NCI-H345 (cell line): ENCODE measurements at places on chromosomes 2 and 18.

- no peak for DNase-seq
Observed at GRCh38 chr2:120751553-120751952, 15.9 kb downstream of the GLI2 start.

- no peak for DNase-seq
Observed at GRCh38 chr2:15485949-15486348, 75.2 kb downstream of the NBAS start.

DNA sequence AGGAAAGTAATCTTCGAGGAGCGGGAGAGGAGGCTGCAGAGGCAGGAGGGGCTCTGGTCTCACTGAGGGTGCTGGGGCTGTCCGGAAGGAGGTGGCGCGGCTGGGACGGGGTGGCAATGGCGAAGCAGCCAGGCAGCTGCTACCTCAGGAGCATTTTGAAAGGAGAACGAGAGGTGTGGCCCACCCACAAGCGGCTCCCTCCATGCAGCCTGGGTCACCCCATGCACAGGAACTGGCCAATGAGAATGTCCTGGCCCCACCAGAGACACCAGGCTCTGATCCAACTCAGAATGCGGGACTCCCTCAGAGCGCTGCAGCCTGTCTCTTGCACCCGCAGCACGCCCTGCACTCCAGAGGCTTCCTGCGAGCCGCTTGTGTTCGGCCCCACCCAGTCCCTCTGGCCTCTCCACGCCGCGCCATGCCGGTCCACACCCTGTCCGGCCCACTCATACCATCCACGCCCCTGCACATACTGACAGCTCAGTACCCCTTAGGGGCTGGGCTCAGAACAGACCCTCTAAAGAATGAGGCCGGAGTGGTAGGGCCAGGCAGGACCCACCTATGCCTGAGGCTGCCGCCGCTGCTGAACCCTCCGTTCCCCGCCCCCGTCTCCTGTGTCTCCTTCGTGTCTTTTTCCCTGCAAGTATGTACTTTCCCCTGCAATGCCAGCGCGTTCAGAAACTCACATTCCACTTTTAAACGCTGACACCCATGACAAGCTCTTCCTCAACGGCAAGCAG lies 6.4 kb upstream of the BOK start:
- DNase-seq: no peak

- DNase-seq: no peak
Observed at GRCh38 chr2:231436957-231437356, 27.3 kb downstream of the NCL start.

DNA sequence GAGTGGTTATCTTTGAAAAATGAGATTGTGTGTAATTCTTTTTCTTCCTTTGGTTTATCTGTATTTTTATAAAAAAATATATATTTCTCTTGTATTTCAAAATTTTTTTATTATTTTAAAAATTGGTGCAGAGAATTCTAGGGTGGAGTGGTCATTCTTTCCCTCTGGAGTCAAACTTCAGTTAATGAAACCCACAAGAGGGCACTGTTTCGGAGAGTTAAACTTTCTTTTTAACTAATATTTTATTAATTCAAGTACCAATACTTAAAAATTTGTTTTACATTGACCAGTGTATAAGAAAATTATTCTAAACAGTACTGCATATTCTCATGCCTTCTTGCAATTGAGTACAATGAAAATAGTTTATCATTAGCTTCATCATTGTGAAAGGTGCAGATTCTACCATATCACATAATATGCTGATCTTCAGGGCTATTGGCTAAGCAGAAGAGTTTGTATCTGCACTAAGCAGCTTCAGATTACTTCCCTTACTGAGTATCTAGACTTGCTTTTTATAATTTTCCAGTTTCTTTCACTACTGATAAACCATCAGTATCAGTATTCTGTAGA lies 50.1 kb downstream of the HS1BP3 start:
- no peak for DNase-seq

- DNase-seq: no peak
Observed at GRCh38 chr2:222641336-222641735, 14.6 kb downstream of the FARSB start.

DNA sequence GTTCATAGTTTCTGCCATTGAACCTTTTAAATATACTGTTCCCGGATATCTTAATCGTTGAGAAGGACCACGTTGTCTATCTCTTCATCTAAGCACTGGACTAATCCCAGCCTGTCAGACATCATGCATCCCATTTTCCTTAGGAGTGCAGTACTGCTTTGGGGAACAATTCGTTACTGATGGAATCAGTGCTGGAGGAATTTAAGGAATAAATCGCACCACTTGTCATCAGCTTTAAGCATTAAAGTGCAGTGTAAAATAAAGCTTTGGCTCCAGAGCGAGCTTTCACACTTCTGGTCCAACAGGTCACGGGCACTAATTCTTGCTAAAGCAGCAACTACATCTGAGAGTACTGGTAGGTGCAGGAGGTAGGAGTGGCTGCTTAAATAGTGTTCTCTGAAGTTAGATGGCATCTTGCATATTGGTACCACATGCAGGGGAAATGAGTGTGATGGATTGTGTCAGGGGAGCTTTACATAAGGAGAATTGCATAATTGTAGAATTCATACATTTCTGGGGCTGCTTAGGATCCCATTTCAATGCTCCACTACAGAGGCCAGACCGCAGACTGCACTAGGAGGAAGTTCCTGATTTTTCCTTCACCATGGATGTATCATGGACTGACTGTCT lies 105.7 kb upstream of the RASGRP3 start:
- no peak for DNase-seq

DNA sequence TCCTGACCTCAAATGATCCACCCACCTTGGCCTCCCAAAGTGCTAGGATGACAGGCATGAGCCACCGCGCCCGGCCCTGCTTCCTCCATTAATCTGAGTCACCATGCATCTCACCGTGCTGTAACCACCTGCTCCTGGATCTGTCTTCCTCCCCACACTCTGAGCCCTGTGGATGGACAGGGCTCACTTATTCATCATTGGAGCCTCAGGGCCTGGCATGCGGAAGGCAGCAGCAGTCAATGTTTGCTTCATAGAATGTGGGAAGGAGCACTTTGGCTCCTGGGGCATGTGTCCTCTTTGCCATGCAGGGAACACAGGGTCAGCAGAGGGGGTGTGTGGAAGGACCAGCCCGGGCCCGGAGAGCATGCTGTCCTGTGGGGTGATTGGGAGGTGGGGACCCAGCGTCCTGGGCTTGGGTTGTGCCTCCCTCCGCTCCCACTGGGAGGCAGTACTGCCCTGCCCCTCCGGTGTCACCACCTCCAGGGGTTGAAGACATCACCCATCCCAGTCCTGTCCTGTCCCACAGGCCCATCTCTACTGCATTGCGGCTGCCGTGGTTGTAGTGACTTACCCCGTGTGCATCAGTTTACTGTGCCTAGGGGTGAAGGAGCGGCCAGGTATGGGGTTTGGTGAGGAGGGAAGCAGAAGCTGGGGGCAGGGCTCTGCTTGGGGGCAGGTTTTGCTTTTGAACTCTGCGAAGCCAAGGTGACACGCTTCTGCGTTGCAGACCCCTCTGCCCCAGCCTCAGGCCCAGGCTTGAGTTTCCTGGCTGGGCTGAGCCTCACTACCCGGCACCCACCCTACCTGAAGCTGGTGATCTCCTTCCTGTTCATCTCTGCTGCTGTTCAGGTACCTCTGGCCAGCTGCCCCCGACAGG lies 11.5 kb downstream of the MFSD2B start:
- DNase-seq: no peak

DNA sequence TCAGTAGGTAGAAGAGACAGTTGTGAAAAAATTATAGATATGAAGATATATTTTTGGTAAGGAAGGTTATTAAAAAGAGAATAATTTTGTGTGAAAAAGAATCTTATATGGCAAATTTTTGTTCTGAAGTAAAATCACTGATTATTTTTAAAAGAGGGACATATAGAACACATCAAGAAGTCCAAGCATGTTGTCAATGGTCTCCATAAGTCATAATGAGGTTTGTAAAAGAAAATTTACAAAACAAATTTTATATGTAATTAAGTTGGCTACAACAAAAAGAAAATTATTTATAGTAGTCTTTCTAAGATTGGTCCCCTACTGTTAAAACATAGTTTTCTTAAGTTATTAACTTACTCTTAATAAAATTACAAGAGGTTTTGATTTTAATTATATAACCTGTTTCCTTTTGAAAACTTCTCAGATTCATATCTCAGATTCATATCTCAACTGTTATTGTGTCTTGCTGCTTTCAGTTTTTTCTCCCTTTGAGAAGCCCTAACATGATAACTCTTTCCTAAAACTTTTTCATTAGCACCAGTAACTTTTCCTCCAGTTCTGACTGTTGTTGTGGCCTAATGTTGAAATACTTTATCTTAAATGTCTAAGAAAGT lies 81.2 kb downstream of the SH3YL1 start:
- no peak for DNase-seq

DNA sequence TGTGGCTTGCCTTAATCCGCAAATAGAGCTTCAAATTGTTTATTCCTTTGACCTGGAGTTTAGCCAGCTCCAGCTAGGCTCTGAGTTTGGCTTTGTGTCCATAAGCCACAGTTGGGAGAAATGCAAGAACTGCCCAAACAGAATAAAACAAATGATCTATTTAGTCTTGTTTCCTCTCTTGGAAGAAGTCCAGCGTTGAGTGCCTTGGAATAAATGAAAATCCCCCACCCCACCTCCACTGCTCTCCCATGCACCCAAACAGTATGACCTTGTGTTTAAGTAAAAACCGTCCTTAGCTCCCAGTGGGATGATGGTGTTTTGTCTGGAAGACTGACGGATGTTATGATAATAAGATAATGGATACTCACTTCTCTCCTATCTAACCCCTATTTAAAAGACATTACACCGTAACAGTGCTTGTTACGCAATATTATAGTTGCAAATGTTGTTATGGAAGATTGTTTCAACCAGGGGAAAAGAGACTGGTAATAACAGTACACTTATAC lies 3.2 kb upstream of the SERPINE2 start:
- DNase-seq: peak; percentile 59

GRCh38 chr2:43220760-43221123 lies 5.7 kb downstream of the ZFP36L2 start:
- DNase-seq: no peak

DNA sequence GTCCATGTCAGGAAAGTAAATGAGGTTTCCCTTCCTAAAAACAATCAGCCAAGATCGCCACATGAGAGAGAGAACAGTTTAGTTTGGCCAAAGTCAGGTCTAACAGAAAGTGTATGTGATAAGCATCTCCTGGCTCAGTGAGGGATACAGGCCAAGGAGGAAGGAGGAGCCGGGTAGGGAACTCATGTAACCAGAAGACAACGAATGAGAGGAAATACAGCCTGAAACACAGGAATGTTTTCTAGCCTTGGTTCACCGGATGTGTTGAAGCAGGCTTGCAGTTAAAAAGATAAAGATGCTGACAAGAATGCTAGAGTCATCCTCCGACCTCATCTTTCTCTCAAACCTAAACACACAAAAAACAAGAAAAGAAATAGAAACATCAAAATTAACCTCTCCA lies 283.9 kb upstream of the SIX2 start:
- no peak for DNase-seq

- no peak for DNase-seq
Observed at GRCh38 chr2:113245276-113245711, 33.4 kb downstream of the PAX8 start.

GRCh38 chr2:14524803-14525080 lies 107.8 kb upstream of the LRATD1 start:
- no peak for DNase-seq

- DNase-seq: peak; percentile 39
Observed at GRCh38 chr2:37527361-37527760, 144.1 kb downstream of the CDC42EP3 start.

DNA sequence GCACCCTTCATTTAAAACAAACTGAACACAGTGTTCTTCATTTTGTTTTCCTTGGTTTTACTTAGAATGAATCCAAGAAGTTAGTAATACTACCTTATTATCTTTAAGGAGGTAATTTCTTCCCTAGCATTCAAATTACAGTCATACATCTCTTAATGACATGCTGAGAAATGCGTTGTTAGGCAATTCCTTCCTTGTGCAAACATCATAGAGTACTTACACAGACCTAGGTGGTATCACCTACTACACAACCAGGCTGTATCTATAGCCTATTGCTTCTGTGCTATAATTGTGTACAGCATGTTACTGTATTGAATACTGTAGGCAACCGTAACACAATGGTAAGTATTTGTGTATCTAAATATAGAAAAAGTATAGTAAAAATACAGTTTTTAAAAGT lies 8.4 kb upstream of the CABYR start:
- DNase-seq: no peak

- no peak for DNase-seq
Observed at GRCh38 chr2:88377641-88377991, 74.9 kb downstream of the FOXI3 start.

- no peak for DNase-seq
Observed at GRCh38 chr2:204315236-204315662, 230.0 kb upstream of the PARD3B start.

DNA sequence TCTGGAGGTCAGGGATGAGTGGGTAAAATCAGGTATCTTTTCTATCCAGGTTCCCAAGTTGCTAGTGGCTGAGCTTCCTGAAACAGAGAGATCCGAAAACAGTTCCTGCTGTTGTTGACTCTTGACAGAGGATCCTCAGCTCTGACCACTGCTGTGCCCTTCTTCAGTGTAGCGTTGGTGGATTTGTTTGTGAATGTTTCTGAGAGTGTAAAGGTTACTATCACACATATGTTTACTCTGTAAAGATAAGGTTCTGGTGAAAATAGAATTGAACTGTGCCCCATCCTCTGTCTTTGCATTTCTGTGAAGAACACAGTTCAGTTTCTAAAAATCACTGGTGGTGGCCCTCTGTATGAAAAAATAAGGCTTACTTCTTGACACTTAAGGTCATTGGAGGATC lies 119.8 kb downstream of the LDLRAD4 start:
- DNase-seq: no peak

DNA sequence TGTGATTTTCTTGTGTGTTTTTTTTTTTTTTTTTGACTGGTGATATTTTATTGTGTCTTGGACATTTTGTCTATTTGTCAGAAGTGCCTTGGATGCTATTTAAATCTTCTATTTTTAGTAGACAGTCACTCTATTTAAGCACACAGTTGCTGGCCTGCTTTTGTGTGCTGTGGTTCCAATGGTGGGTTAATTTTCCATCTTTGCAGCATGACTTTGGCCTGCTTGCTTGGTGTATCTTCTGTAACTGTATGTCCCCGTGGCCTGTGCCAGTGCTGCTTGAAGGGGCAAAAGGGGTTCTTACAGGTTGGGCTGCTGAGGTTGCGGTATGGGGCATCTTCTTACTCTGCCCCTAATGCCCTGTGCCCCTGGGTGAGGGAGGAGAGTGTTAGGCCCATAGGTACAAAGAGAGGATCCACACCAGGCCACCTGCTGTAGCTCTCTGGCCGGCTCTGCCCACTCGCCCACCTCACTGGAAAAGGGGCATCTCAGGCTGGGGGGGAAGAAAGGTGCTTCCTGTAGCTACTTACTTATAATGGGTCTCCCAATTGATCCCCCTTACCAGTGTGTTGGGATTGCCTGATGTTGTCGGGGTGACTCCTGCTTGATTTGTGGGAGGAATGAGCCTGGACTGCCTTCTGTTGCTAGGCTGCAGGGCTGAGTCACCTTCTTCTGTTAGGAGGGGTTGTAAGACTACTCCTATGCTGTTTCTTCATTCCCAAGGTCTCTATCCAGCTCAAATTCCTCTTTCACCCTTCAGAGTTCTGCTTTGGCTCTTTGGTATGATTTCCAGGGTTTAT lies 490.0 kb upstream of the HS6ST1 start:
- DNase-seq: no peak
